Substantia nigra (tissue), 51 donors: ENCODE measurements at places on chromosomes 11 and 22.

- no peak for DNase-seq
Observed at GRCh38 chr11:126968915-126969314, 31.7 kb downstream of the KIRREL3 start.

- DNase-seq = no peak
Observed at GRCh38 chr11:127648583-127648982, 648.0 kb upstream of the KIRREL3 start.

DNA sequence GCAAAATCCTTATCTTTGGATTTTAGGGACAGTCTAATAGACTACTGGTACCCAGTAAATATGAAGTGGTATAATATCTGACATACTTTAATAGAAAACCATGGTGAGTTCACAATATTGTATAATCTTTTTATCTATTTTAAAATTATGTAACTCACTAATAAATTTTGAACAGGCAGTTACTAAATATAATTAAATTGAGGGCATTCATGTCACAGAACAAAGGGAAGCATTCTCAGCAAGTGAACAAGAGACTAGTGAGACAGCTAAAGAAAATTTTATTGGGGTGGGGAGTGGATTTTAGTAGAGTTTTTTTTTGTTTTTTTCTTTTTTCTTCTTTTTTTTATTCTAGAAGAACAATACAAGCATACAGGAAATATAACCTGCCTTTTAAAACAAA lies 55.0 kb downstream of the DNAJC24 start:
- no peak for DNase-seq

- DNase-seq = peak; percentile 47
Observed at GRCh38 chr22:20418211-20418788, 19.3 kb downstream of the SCARF2 start.

GRCh38 chr11:17462940-17463339 lies 13.7 kb downstream of the ABCC8 start:
- no peak for DNase-seq

DNA sequence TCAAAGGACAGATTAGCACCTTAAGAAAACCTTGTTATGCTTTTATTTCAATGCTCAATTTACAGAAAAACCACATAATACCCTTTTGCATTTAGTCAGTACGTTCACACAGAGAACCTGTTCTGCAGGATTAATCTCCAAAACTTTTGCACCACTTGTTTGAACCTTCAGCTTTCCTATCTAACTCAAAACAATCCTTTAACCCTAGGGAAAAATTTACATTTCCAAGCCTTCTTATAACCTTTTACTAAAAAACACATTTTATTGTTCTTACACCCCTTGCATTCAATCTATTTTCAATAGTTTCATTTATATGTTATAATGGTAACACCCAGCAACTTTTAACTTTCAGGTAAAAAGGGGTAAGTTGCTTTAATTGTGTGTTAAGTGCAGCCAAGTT lies 952.5 kb upstream of the CNTN5 start:
- DNase-seq = no peak

- DNase-seq = no peak
Observed at GRCh38 chr11:115194802-115195110, 309.5 kb downstream of the CADM1 start.

DNA sequence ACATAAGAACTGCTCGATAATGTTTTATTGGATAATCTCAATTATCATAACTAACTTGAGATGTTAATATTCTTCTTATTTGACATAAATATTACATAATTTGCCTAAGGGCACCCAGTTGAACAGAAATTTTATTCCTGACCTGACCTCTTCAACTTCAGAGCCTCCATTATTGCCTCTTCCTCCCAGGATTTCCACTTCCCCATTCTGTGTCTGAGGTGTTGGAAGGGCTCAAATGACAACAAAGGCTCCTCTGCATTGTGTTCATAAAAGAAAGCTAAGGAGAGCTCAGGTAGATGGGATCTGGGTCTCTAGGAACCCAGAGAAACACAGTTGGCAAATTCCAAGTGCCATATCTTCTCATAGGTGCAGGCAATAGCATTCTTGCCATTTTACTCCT lies 61.2 kb upstream of the ARHGAP20 start:
- DNase-seq = no peak

GRCh38 chr22:37431366-37431765 lies 4.1 kb upstream of the ELFN2 start:
- DNase-seq = no peak

- DNase-seq = no peak
Observed at GRCh38 chr11:20089796-20090653, 70.2 kb downstream of the DBX1 start.

DNA sequence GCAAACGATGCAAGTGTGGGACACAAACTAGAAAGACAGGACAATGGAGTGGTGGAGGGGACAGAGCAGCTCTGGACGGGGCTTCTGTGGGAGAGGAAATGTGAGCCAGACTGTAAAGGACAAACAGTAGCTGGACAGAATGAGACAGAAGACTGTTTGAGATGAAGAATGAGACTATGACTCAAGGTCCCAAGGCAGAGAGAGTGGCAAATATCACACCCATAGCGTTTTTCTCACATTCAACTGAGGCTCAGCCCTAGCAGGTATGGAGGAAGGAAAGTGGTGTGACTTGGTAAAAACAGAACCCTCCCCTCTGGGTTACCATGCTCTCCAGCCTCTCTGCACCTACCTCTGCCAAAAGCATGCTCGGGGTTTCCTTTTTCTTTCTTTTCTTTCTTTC lies 96.5 kb downstream of the RPL27A start:
- no peak for DNase-seq

DNA sequence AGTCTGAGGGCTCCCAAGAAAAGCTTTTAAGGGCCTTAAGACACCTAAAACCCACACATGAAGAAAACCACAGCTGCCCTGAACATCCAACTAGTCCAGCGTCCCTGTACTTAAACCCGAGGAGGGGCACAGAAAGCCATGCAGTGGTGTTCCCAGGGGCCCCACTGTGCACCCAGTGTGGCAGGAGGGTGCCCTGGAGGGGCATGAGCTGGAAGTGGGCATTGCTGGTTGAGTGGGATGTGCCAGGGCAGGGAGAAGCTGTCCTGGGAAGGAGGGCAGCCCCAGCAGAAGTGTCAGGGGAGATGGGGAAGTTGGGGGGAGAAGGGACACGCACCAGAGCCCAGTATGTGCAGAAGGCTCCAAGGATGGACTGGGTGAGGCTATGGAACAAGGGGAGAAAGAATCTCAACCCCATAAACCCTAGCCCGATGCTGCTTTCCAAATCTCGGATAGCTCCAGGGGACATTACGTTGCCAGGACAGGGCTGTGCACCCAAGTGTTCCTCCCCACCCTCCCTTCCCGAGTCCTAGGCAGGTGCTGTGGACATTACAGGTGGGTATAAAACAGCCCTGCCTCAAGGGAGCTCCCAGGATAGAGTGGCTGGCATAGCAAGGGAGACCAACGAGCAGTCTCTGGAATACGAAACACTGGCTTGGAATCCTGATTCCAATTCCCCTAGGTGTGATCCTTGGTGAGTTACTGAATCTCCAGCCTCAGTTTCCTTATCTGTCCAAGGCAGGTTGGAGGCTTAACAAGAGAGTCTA lies 44.2 kb downstream of the SHANK2 start:
- DNase-seq = no peak

DNA sequence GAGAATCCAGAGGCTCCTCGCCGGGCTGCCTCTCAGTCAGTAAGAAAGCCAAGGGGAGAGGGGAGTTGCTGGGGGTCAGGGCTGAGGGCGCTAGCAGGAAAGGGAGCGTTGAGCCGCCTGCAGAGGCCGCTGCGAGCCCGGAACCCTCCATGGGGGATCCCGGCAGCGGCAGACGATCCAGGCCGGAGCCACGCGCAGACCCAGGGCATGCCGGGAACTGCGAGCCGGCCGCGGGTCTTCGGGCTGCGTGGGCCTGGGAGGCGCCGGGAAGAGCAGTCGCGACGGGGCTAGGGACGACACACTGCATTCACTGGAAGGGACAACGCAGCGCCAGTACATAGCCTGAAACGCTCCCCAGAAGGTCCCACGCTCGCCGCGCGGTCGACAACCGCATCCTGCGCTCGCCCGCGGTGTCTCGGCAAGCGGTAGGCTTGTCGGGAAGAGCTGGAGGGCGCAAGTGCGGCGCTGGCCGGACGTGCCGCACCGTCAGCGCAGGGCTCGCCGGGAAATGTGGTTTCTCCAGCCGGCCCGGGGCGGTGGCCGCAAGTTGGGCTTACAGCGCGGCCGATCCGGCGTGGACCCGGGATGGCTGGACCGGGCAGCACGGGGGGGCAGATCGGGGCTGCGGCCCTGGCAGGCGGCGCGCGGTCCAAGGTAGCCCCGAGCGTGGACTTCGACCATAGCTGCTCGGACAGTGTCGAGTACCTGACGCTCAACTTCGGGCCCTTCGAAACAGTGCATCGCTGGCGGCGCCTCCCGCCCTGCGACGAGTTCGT lies at the start of gene LZTR1:
Gene LZTR1, plus strand, starts transcription at position 511 of the 776 bp plus-strand sequence. Its CDS starts 75 bp downstream, at position 586.
- peak; percentile 88 for DNase-seq

DNA sequence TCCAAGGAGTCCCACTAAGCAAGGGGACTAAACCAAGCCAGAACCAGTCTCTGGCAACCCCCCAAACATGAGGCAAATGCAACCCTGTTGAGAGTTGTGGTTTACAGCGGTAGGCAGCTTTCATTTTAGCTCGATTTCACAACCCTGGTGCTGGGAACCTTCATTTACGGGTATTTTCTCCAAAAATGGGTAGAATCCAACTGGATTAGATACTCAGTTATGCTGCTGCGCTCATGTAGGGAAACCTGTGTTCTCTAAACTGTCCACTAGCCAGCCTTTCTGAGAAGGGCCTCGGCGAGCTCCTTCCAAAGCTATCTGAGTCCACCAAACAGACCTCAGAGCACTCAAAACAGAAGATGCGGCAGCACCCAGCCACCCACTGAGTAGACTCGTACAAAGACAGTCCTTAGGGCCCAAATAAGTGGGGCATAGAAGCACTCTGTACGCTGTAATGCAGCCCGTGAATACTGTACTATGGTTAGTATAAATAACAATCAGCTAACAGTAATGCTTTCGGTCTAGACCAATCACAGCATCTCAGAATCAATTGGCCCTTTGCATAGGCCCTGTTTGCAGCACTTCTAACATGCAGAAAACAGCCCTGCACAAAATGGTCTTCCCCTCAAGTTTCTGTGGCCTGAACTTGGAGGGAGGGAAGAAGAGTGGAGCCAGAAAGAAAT lies 104.7 kb downstream of the ETS1 start:
- DNase-seq = no peak

DNA sequence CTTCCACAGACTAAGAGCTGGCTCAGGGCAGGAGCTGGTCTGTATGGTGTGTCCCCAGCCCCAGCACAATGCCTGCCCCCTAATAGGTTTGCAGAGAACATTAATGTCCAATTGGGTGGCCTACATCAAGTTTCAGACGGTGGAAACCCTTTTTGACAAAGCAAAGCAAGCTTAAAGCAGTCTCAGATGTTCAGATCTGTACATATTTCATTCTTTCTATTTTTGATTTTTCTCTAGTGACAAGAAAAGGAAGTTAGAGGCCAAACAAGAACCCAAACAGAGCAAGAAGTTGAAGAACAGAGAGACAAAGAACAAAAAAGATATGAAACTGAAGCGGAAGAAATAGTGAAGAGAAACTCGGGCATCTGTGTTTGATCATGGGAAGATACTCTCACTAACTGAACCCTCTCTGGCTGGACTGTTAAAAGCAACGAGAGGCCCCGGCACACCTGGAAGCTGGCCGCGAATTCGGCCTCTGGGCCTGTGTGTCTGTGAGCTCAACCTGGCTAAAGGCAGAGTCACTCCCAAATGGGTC lies 40.5 kb downstream of the NAT10 start:
- no peak for DNase-seq

GRCh38 chr11:36365907-36366306 lies 69.8 kb downstream of the PRR5L start:
- no peak for DNase-seq

- DNase-seq = no peak
Observed at GRCh38 chr11:8593935-8594909, at the start of gene STK33. Gene STK33 (minus strand): TSS chr11:8594228. CDS start chr11:8474905, 119,323 bp downstream.

DNA sequence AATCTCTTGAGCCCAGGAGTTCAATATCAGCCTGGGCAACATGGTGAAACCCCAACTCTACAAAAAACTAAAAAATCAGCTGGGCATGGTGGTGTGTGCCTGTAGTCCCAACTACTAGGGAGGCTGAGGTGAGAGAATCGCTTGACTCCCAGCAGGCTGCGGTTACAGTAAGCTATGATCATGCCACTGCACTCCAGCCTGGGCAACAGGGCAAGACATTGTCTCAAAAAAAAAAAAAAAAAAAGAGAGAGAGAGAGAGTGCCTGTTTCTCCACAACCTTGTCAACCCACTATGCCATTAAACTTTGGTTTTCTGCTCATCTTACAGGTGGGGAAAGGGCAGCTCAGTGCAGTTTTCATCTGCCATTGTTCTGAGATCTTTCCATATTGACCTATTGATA lies 5.1 kb downstream of the FOLR3 start:
- no peak for DNase-seq

DNA sequence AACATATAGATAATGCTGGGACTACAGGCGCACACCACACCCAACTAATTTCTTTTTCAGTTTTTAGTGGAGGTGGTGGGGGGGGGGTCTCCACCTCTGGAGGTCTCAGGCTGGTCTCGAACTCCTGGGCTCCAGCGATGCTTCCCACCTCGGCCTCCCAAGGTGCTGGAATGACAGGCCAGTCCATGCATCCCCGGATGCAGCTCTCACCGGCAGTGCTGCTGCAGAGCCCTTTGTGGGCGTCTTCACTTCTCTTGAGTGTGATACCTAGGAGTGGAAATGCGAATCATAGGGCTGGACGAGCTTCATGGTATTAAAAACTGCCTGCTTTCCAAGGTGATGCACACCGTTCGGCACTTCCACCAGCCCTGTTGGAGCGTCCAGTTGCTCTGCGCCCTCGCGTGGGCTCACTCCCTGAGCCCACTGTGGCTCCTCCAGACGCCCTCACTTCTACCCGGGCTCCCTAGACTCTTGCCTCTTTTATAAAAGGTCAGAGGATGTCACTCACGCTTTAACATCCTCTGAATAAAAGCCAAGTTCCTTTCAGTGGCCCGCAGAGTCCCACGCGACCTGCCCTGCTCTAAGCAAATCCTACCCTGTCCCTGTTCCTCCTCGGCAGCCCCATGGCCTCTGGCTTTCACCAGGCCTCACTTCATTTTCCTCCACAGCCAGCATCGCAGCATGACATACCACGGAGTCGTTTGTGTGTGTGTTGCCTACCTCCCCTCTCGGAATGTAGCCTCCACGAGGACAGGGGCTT lies 837 bp upstream of the BID start:
- DNase-seq = no peak

- no peak for DNase-seq
Observed at GRCh38 chr11:65655570-65656332, 7.0 kb downstream of the RELA start.

GRCh38 chr11:132185726-132186592 lies 815.5 kb downstream of the NTM start:
- no peak for DNase-seq

GRCh38 chr22:19637408-19638281 lies 76.7 kb upstream of the SEPTIN5 start:
- DNase-seq = no peak

GRCh38 chr22:29088809-29089208 lies 16.0 kb downstream of the KREMEN1 start:
- DNase-seq = no peak
